ENCODE measurements at places on chromosomes 2 and 18.

DNA sequence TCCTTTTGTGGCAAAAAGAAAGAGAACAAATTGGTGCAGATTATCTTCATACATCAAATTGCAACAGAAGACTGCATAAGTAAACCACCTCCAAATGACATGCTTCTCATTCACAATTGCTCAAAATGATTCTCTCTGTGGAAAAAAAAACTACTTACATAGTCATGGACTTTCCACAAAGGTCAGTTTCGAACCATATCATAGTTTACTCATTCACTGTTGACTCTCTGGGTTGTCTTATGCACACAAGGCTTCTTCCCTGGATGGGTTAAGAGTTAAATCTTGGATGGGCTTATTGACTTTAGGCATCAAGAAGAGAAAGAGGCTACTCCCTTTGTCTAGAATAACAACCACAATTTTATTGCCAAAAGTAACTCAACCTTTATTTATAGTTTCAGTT, 91.3 kb upstream of the RAB27B start:
- DNase-seq = no peak

GRCh38 chr18:8870528-8870927, 165.2 kb downstream of the MTCL1 start:
- DNase-seq = no peak

DNA sequence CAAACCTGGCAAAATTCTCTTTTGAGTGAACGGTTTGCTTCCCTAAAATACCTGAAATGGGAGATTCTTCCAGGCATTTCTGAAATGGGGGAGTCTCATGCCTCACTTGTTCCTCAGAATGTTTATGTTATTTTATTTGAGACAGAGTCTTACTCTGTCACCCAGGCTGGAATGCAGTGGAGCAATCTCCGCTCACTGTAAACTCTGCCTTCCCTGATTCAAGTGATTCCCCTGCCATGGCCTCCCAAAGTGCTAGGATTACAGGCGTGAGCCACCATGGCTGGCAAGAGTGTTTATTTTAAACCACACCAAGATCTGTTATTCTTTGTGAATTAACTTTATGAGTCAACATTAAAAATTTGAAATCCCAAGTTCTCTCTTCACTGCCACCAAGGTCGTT, 6.4 kb upstream of the FHL2 start:
- no peak for DNase-seq

GRCh38 chr2:224248944-224249371, 152.9 kb downstream of the FAM124B start:
- DNase-seq = no peak

DNA sequence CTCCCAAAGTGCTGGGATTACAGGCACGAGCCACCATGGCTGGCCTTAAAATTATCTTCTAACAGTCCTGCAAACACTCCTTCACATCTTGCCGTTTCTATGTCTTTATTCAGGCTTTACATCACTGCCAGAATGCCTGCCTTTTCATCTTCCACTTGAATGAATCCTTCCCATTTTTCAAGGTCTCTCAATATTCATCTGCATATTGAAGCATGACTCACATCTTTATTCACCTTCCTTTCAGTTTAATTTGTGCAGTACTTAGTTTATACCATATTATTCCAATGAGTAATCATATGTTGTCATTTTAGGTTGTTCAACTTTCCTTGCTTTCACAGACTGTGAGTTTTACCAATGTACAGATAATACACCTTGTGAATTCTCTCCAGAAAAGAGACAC, 510.1 kb upstream of the PIK3C3 start:
- DNase-seq = no peak

DNA sequence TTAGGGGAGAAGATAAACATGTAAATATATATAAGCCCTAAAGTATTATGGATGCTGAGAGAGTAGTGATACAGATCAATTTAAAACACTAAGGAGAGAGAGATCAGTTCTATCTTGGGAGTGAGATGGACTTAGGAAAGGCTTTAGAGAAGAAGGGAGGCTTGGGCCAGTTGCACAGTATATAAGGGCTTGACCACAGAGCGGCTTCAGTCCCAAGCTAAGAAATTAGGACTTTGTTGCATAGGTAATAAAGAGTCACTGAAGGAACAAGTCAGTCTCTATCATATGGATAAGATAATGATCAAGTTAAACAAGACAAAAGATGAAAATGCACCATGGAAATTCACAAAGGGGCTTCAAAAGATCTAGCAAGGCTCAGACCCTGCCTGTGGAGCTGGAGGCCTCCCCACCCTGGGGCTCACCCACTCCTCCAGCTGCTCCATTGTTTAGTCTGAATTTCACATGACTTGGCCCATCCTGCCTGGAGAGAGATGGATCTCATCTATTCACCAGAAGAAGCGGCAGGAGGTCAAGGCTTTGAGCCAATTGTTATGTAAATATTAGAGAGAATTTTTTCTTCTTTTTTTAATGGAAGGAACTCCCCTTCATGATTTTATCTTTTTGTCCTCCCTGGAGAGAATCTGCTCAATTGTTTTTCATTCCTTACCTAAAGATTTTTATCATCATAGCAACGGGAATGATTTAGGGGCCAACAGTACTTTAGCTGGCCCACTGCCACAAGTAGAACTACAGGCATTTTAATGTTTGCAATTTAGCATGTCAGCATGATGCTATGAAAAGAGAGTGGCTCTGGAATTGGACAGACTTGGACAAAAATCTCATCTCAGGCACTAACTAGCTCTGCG, 44.0 kb downstream of the GYPC start:
- no peak for DNase-seq

GRCh38 chr2:230472621-230473018, 56.6 kb downstream of the SP100 start:
- DNase-seq = no peak

GRCh38 chr2:101854877-101855276, 136.9 kb upstream of the IL1R2 start:
- DNase-seq = no peak

DNA sequence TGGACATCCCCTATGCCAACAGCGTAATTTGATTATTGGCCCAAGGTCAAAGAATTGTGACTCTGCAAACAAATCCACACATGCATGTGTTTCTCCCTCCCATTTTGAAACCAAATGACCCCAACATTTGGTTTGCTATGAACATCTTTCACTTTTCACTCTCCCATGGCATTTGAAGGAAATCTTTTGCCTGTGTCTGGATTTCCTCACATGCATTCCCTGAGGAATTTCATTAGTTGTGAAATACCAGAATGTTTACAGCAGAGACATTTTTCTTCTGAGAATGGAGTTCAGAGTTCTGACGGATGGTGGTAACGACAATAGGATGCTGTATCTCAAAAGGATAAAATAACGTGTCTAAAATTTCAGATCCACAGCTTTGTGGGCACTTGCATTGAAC, 60.3 kb upstream of the LMAN1 start:
- DNase-seq = no peak

DNA sequence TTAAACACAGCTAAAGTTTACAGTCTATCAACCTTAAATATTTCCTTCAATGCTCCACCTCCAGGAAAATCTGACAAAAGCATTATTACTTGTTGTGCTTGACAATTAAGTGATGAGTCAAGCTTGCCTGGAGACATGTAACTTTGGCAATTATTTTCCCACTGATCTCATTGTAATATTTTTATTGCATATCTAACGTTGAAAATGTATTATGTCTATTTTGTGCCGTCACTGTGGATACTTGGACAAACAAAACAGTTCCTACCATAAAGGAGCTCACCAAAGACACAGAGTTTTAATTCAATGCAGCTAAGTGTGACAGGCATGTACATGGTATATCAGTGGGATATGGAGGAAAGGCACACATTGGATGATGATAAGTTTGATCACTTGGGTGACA, 24.7 kb downstream of the RNF103 start:
- no peak for DNase-seq

DNA sequence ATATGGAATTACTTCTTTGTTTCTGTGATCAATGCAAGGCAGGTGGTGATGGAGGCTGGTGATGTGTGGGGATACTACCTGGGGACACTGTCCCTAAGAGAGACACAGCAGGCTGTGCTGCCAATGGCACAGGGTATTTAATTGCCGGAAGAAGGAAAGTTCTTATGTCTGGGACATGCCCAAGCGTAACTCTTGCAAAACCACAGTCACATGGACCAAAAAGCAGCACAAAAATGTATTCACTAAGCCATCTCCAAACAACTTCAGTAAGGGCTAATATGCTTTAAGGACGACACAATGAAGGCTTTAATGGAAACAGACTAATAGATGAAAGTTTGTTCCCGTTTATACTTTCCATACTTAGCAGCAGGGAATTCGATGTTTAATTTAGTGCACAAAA, 49.7 kb upstream of the AP1S3 start:
- no peak for DNase-seq

DNA sequence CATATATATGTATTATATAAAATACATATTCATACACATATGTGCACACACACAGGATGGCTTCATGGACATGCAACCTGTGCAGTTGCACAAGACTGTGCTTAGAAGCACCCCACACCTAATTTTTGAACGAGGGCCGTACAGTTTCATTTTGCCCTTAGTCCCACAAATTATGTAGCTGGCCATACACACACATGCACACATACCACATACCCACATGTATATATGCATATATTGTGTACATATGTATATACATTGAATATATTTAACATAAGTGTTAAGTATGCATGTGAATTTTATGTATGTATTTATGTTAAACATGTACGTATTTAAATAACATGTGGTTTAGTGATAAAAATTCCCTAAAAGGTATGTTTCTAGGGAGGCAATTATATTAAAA, 18.3 kb downstream of the GPATCH11 start:
- no peak for DNase-seq

GRCh38 chr2:6878549-6878948, 972 bp downstream of the RSAD2 start:
- no peak for DNase-seq

GRCh38 chr2:216960671-216961268, 100.9 kb upstream of the TNP1 start:
- DNase-seq = no peak

GRCh38 chr18:26628017-26628416, 79.7 kb upstream of the KCTD1 start:
- DNase-seq = no peak

GRCh38 chr18:44411262-44411905, 269.3 kb upstream of the SETBP1 start:
- DNase-seq = no peak

DNA sequence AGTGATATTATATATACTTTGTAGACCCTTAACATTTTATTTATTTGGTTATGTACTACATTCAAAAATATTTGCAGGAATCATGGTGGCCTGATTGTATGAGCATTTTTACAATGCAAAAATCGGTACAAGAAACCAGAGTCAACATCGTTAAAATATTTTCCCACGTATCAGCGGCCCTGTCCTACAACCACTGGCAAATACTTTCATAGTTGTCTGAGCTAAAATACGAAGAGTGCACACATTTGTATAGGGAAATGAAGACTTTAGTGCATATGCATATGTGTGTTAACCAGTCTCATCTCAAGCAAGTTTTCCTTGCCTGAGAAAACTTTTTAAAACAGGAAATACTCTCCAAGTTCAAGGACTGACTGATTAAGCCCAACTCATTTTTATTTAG, 35.9 kb downstream of the CCDC102B start:
- DNase-seq = no peak

DNA sequence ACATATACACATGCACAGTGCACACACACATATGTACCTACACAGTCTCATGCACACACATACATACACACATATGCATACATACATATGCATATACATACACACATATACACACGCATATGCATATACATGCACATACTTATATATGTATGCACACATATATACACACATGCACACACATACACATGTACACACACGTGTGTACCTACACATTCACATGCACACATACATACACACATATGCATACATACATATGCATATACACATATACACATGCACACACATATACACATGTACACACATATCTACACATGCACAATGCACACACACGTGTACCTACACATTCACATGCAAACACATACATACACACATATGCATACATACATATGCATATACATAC, 100.3 kb upstream of the TWIST2 start:
- no peak for DNase-seq

GRCh38 chr2:46569061-46569560, 89.7 kb downstream of the TMEM247 start:
- no peak for DNase-seq

DNA sequence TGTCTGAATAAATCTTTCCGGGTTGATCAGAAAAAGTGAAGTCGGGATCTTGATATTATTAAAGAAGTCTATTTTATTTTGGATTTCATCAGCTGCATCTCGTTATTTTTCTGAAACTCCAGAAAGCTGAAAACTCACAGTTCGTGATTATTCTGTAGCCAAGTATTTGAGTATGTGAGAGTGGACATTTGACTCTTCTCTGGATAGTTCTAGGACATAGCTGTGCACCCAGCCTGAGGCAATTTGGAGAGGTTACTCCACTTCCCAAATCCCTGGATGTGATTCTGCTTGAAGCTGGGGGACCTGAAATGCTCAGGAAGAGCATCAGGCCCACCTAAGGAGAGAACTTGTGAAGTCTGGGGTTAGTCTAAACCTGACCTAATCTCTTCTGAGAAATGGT, 117.6 kb upstream of the PID1 start:
- DNase-seq = no peak

DNA sequence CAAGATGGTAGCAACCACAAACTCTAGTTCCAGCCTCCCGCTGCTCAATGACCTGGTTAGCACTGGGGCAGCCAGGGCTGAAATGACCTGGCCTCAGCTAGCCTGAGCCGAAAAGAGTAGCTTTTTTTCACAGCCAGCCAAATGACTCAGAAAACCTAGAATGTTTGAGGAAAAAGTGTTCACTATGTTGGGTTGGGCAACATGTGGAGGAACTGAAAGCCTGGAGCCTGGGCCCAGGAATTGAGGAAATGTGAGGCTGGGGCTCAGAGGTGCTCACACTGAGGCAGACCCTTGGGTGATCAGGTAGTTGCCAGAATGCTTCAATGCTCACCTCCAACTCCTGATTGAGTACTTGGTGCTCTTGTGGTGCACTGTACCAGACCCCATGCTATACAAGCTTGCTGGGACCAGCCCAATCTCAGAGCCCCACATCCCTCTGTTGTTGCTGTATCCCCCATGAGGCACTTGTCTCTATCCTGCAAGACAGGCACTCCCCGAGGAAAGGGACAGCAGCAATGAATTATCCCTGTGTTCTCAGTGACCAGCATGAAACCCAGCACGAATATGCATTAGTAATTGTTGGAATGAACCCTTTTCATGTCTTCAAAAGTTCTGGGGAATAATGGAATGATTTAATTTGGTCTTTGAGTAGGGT, 116.2 kb downstream of the USP34 start:
- DNase-seq = no peak
